ENCODE measurements at places on chromosomes 2 and 18.

GRCh38 chr2:201218780-201219179 is 35.8 kb downstream of the CASP10 start:
- DNase-seq, result no peak

DNA sequence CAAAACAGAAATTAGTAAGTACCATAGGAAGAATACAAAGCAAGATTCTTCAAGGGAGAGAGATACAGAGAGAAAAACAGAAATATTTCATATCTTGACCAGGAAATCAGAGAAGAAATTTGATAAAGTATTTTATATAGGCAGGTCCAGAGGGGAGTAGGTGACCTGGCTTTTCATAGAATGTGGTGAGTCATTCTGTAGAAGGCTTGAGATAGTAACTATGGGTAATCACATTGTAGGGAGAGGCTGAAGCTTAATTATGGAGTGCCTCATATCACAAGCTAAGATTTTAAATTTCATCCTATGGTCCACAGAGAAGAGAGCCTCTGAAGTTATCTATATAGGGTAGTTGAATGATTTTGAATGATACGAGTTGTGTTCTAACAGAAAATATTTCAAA is 195.0 kb upstream of the CYRIA start:
- no peak for DNase-seq

GRCh38 chr2:127650041-127650784 is 4.3 kb downstream of the GPR17 start:
- no peak for DNase-seq

GRCh38 chr2:174635776-174636404 is 38.3 kb upstream of the WIPF1 start:
- DNase-seq, result no peak

- DNase-seq, result no peak
Measured at GRCh38 chr2:85215081-85215447, 81.9 kb downstream of the TCF7L1 start.

DNA sequence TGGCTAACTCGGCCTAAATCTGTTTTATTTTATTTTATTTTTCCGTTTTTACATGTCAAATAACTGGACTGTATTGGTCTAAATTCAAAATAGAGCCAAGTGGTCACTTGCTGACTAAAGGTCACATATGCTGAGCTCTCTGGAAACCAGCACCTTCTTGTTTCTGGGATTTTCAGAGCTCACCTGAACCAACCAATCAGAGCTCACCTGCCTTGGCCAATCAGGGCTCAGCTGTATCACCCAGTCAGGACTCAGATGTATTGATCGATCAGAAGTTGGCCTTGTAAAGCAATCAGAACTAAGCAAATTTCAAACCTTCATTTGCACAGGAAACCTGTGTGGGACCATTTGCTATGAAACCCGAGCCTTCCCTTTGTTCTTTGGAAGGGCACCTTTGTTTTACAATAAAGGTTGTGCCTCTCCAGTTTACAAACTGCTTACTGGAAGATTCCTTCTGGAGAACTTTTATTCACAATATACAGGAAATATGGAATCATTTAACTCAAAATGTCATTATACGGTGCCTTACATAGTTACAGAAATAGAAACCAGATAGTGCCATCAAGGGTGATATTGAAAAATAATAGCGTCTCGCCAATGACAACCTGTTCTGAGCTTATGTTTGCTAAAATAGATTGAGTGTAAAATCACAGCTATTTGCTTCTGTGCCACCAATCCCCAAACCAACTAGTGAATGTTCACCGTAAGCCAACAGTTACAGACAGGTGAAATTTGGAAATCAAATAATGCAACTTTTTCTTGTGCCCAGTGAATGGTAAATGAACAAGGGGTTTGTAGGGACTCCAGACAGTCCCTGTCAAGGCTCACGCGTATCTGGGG is 17.3 kb upstream of the PSD4 start:
- DNase-seq, result no peak

DNA sequence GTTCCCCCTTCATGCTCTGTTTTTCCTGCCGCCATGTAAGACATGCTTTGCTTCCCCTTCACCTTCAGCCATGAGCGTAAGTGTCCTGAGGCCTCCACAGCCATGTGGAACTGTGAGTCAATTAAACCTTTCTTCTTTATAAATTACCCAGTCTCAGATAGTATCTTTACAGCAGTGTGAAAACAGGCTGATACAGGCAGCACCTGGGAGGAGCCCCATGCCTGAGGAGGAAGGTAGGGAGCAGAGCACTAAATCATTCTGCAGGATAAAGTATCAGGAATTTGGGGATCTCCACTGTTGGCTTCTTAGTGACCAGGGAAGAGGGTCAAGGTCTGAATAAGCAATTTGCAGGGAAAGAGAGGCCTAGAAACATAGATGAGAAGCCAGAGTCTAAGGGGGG is 78.0 kb downstream of the KCNF1 start:
- no peak for DNase-seq
